ENCODE measurements at places on chromosomes 2 and 18.

DNA sequence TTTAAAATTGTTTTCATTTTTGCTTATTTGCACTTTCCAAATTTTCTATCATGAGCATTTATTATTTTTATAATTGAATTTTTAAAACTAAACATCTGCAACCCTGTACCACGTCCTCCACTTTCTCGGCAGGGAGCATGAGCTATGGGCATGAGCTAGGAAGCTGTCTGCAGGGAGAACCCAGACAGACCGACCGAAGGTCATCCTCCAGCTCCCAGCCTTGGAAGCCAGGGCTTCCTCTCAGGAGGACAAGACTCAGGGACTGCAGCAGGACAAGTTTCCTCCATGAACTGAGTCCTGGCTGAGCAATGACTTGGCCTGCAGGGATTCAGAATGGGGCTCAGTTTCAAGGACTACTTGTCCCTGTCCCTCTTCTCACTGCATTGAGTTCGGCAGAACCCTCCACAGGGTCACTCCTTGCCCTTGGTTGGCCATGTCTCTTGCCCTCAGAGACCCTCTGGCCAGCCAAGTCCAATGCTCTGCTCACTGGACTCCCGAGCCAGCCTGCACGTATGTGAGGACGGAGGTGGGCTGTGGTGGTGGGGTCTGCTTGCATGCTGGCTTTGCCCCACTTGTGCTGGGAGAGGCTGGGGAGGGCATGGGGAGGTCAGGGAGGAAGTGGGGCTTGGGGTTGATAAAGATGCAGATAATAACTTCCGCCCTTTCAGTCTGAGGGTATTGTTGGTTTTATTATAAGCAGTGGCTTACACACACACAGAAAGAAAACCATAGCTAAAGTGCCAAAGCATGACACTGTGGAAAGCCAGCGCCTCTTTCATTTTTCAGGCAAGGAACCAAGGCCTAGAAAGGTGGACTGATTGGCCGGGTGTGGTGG lies 6.6 kb downstream of the NMUR1 start:
- no peak overlapping the region for H3K4me3 ChIP-seq
- no peaks in the 10 kb centered on the region for H3K36me3 ChIP-seq
- no peak for DNase-seq

DNA sequence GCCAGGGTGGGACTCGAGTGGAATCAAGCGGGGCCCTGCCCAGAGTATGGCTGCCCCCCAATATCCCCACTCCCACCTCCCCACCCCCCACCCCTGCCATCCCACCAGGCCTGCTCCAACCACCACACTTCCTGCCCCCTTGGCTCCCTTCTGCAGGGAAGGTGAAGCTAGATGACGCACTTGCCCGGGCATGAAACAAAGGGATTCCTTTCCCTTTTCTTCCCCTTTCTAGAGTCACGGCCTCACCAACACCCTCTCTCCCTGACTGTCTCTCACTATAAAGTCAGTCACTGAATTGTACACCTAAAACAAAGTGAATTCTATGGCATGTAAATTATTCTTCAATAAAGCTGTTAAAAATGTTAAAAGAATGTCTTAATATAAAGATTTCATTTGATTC lies 16.0 kb downstream of the ZBTB7C start:
- no peak overlapping the region for H3K27ac ChIP-seq
- DNase-seq = no peak
- no peak overlapping the region for H3K4me3 ChIP-seq
- H3K27me3 ChIP-seq = no peaks in the 10 kb centered on the region
- no peaks in the 10 kb centered on the region for H3K36me3 ChIP-seq
- no peaks in the 10 kb centered on the region for H3K4me1 ChIP-seq

DNA sequence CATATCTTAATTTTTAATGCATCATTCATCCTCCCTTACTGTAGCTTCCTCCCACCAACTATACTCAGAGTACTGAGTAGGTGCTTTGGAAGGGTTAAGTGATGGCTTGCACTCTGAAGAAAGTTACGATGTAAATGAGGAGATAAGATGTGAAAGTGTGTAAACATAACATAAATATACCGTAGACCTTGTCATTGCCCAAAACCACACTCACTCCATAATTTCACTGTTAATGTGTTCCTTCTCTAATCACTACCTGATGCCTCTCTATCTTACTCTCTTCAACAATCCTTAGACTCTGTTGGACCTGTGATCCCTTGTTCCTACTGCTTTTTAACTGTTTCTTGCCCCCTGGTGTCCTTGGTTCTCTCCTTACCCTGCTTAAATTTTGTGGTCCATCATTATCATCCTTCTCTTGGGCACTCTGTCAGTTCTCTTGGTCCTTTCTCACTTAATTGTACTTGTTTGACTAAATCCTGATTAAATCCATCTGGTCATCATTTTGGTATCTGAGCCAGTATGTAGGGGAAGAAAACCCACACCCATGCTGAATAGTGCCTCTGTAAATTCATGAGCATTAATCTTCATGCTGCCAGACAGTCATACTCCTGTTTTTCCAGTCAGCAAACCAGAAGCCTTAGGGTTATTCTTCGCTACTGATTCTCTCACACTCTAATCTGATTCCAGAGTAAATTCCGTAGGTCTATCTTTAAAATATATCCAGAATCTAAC lies 45.0 kb downstream of the PMS1 start:
- H3K4me3 ChIP-seq = no peak overlapping the region
- no peak for DNase-seq
- H3K27me3 ChIP-seq = no peaks in the 10 kb centered on the region
- H3K4me1 ChIP-seq = no peaks in the 10 kb centered on the region
- no peaks in the 10 kb centered on the region for H3K36me3 ChIP-seq
- H3K27ac ChIP-seq = no peak overlapping the region

DNA sequence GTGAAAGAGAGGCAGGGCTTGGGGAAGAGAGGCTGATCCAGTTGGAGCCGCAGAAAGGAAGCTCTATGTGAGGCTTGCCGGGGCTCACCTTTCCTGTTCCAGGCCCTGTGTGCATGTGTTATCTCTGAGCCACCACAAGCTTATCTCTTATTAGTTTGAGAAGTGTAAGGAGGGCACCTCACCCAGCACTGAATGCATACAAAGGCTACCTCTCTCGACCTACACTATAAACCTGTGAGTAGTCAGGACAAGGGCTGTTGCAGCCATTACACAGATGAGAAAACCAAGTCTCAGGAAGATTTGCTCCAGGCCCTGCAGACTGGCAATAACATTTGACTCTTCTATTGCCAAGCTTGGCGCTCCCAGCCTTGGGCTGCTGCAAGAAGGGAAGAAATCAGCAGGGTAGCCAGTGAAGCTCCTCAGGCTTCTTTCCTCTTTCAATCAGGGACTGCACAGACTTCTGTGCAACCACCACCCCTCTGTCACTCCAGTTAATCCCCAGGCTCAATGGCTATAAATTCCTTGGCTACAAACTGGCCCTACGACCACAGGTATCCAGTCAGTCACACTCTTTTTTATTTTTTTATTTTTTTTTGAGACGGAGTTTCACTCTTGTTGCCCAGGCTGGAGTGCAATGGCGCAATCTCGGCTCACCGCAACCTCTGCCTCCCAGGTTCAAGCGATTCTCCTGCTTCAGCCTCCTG lies 73.8 kb downstream of the CLHC1 start:
- no peaks in the 10 kb centered on the region for H3K27me3 ChIP-seq
- H3K4me3 ChIP-seq = no peak overlapping the region
- H3K36me3 ChIP-seq = no peaks in the 10 kb centered on the region
- H3K27ac ChIP-seq = no peak overlapping the region

- no peaks in the 10 kb centered on the region for H3K4me1 ChIP-seq
- no peak overlapping the region for H3K27ac ChIP-seq
- H3K4me3 ChIP-seq = no peak overlapping the region
- H3K36me3 ChIP-seq = peaks cover 32% of the 10 kb centered on the region
These were observed 124.1 kb downstream of the MEMO1 start for GRCh38 chr2:31886700-31887099.
